ENCODE measurements at places on chromosomes 4 and X.
A peak's percentile ranks its signal among the peaks of the same experiment; 100 is the strongest.

DNA sequence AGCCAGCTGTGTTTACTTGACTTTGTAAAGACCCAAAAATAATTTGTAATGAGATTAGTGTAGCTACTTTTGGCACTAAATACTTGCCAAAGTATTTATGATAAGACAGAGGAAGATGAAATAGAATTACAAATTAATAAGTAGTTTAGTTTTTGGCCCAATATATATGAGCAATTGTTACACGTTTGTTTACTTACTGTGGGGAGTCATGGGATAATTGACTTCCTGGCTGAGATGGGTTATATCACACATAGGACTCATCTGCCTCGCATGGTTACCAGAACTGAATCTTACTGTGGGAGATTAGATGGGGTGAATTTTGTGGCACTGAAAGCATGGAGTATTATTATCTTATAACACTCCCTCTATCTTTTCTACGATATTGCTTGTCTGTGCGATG, 66.6 kb downstream of the INTS12 start:
- DNase-seq, result no peak

- DNase-seq, result no peak
Measured at GRCh38 chr4:39609454-39609931, 29.2 kb downstream of the SMIM14 start.

GRCh38 chrX:65451663-65452062, 82.9 kb downstream of the LAS1L start:
- peak; percentile 19 for DNase-seq

- no peak for DNase-seq
Measured at GRCh38 chr4:13452927-13453579, 31.1 kb downstream of the RAB28 start.

DNA sequence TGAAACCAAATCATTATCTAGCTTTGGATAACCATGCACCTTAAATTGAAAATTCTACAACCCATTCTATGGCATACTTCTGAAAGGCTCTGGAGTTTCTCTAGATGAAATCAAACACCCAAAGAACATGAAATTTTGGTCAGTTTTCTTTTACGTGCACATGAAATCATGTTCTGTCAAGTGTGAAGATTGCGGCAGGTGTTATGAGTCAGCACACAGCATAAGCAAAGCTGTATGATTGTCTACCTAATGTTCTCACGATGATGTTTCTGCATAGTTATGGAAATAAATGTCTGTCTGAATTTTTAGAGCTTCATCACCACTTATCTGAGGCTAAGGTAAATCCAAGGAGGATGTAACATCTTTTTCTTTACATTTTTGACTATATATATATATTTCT, 495.3 kb downstream of the IL1RAPL1 start:
- DNase-seq, result no peak
